Fibroblast of skin of left quadriceps (primary cell): ENCODE measurements at places on chromosomes 5 and 9.

DNA sequence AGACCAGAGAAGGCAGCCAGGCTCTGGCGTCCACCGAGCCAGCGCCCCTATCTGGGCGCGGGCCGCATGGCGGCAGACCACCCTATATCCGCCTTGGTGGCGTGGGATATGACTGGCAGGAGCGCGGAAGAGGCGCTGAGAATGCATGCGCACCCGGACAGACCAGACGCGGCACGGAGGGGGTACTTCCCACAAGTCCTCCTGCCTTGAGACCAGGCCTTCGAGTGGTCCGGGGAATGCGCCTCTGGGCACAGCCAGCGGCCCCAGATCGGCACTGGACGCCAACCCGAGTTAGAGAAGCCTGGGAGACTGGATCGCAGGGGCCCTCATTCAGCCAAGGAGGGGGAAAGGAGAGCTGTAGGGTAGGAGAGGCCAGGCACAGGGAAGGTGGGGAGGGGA is 2.5 kb upstream of the LMX1B start:
- no peak for DNase-seq

DNA sequence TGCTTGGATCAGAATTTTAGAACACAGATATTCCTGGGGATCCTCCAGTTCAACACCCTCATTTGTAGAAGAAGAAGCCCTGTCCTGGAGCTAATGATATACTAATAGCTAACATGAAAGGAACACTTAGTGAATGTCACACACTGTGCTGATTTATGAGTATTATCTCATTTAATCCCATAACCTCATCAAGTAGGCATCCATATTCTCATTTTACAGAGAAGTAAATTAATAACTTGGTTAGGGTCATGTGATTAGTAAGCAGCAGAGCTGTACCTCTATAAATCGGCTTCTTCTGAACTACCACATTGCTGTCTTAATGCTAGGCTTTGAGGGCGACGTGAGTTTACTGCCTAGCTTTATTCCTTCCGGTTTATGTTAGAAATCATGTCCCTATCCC is 6.0 kb downstream of the TTC23L start:
- no peak for DNase-seq

DNA sequence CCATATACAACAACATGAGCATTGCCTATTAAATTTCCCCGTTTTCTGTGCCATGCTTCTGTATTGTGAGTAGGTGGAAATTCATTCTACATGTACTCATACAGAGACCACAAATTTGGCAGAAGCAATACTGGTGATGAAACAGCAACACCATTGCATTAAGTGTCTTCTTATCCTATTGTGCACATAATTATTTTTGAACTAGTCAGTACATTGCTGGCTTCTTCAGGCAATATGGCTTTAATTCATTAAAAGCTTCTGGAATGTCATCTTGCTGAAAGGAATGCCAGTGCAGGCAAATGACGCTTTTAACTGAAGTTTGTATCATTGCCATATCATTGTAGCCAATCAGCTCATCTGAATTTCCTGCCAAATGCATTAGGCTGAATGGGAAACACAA is 82.6 kb downstream of the KIAA1958 start:
- peak; percentile 98 for DNase-seq

GRCh38 chr5:72378639-72379289 is 58.6 kb downstream of the PTCD2 start:
- peak; percentile 76 for DNase-seq

DNA sequence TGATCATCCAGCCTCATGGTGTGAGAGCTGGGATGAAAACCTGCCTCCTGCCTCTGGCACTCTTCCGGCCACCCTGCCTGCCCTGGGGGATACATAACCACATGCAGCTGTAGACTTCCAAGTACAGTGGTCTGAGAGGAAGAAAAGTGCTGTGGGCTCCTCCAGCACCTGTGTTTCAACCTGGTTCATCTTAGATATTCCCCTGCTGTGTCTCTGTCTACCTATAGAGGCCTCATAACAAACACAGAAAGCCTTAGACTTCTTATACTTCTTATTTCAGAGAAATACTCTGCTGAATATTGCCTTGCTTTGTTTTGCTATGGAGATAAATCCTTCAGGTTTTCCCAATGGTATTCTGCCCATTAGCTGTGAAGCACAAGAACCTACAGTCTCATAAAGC is 19.6 kb upstream of the TNFAIP8 start:
- no peak for DNase-seq

- peak; percentile 10 for DNase-seq
Measured at GRCh38 chr5:114658194-114658593, 296.3 kb downstream of the KCNN2 start.

DNA sequence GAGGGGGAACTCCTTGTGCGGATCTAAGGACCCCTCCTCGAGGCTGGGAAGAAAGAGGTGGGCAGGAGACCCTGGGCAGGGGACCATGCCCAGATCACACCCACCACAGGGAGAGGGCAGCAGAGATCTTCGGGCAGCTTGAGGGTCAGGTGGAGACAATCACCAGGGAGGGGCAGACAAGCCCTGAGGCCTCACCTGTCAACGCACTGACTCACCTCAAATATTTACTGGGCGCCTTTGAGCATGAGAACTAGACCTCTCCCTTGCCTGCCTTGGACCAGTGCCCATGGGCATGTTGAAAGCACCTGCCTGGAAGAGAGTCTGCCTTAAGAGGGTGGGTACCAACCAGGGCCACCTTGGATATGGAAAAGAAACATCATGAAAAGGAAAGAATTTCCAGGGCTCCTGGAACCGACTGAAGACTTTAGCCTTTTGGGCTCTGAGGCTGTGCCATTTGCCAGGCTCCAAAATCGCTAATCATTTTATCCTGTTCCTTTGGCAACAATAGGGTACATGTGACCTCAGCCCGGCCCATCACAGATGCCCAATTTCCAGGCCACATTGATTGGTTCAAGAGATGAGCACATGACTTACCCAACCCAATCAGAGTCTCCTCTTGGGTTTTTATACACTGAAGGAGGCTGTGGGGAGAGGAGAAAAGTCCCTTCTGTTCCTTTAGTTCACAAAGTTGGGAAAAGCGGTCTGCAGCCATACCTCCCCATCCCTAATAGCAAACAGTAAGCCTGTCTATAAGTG is 10.4 kb upstream of the SPINK4 start:
- no peak for DNase-seq

DNA sequence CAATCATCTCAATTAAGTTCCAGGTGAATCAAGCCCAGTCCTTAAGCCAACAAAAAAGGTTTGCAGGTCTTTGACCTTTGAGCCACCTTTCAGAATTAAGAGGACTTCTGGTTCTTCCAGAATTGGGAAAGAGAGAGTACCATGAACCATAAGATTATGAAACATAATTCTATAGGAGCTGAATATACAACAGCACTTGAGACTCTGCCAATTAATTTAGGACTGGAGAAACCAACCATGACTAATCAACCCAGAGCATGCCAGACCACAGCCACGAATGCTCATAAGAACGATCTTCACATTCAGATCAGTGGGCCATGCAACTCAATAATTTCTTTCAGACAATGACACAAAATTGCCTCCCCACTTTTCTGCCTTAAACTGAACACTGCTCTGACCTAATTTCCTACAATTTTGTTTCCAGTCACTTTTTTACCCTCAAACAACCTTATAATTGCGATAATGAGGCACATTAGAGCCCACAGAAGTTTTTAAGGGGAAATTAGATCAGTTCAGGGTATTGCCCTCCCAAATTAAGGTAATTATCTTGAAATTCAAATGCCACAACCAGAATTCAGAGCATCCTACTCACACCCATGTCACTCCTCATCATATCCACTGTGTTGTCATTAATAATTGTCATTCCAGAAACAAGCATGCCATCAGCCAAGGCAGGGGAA is 213.4 kb downstream of the ATPSCKMT start:
- DNase-seq: peak; percentile 80
